GM20000 (cell line): ENCODE measurements at places on chromosomes 1 and 21.

GRCh38 chr1:84430546-84430945 lies 32.3 kb downstream of the DNASE2B start:
- DNase-seq = no peak

DNA sequence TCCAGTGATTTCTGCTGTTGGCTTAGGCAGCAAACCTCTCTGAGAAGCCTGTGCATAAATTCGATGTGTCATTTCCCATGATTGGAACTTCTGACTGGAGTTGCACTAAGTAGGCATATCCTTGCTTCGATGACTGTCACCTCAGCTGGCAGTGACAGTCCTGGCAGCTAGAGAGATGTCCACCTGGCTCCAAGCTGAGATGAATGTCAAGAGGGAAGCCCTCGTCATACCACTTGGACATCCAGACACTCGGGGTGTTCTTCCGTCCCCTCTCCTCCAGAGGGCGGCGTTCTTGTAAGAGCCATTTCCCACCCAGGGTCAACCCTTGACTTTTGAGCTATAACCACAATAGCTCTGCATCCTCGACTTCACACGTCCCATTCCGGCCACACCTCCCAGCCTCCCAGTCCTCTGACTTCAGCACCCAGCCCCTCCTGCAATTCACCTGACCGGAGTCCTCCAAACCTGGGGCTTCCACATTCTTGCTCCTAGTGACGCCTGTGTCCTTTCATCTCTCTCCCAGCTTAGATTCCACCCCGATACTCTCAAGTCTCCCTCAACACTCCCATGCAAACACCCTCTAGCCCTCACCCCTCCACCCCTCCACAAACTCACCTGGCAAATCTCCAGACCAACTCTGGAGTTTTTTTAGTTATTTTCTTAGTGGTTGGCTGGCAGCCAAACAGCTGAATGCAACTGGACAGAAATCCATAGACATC lies 17.3 kb downstream of the CA6 start:
- DNase-seq = peak; percentile 77

GRCh38 chr1:111847466-111847865 lies 91.8 kb downstream of the DDX20 start:
- no peak for DNase-seq

DNA sequence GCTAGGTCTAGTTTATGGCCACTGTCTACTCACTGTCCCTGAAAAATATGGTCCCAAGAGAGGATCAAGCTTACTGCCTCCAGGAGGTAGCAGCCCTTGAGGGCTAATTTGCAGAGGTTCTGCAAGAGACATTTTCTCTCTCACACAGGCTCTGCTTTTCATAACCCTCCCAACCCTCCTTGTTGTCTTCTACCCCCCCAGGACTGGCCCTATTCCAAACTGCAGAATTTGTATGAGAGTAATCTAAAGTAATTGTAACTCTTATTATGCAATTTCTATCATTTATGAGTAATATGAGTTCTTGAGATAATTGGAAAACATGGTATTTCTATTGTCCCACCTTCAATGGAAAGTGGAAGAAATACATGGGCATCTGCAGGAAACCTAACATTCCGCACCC lies 70.4 kb upstream of the CD55 start:
- DNase-seq = no peak

DNA sequence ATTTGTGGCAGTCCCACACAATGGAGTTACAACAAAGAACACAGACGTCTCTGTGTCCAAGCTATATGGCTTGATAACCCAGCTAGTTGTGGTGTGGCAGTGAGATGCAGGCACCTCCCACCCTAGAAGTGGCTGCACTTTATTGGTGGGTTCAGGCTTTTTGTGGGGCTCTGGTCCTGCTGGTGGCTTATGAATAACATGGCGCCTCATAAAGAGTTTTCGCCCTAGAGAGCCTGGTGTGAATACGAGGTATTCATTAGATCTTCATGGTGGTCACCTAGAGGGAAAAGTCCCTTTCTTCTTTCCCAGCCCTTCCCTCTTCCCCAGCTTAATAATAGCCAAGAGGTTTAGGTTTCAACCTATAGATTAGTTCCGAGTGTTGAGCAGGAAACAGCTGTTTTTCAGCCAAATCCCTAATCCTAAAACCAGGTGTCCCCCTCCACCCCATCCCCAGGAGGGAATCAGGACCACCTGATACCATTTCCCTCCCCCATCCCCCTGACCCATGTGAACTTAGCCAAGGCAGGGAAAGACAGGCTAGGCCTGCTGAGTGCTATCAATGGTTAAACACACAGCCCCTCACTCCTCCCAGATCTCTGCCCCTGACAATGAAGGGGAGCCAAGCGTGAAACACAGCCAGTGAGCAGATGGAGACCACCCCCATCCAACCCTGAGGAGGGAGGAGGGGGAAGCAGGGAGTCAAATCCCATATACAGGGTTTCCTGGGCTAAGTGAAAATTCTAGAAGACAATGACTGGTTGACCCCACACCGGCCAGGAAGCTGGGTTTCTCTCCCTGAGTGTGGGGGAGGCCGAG lies 58.2 kb downstream of the NFASC start:
- no peak for DNase-seq
